ENCODE measurements at places on chromosomes 16 and 17.

GRCh38 chr17:65698381-65699061, 137.1 kb upstream of the AXIN2 start:
- no peak for DNase-seq

GRCh38 chr16:67150833-67151396, at the start of gene B3GNT9:
TSS of gene B3GNT9 (minus strand) at chr16:67150998. CDS start at chr16:67150485, 513 bp downstream.
- DNase-seq: no peak

GRCh38 chr17:64406321-64407200, 15.9 kb upstream of the PECAM1 start:
- DNase-seq: no peak

DNA sequence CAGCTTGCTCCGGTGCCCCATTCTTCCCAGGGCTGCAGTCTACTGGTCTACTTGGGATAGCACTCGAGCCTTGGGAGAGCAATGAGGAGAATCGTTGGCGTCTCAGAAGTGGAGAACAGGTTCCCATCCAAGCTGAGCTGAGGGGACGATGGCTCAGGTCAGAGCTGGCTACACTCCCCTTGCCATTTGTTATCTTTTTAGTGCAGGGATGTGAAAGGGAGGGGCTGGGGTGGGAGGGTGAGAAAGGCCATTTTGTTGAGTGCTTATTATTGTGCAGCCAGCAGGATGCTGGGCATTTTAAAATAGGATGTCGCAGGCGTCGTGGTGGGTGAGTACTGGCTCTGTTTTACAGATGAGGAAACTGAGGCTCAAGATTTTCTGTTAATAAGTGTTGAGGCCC, 410.8 kb downstream of the SNX29 start:
- DNase-seq: no peak

GRCh38 chr16:24700549-24701392, 28.7 kb upstream of the TNRC6A start:
- DNase-seq: no peak

DNA sequence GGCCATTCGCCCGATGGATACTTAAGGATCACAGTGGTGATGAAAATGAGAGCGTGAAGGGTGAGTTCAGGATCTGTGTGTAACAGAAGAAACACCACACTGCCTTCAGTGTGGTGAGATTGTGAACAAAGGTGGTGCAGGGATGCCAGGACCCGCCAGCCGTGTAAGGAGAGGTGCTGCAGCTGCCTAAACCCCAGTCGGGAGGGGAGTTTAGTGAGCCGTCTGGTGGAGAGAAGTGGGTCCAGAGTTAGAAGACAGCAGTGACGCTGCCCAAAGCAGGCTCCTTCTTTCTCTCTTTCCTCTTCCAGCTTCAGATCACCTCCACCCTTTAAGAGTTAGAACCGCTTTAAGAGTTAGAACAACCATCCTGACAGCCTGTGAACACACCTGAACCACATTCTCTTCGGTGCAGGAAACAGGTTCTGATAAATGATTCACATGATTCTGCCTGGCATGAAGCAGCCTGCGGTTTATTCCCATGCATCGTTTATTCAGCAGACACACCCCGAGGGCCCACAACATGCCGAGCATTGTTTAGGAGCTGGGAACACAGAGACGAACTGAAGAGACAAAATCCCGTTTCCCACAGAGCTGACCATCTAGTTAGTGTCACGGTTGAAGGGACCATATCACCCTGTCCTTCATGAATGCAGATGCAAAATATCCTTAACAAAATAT, 84.0 kb upstream of the DNAH17 start:
- DNase-seq: no peak

DNA sequence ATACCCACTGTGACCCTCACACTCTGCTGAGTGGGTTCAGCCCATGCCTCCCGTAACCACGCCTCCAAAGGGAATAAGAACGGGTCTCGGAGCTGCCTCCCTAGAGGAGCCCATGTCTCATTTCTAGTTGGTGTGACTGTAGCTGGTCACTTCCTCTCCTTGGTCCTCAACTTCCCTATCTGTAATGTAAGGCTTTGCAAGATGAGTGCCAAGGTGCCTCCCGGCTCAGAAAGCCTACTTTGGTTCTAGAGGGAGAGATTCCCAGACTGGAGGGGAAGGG, 20.8 kb downstream of the C16orf74 start:
- no peak for DNase-seq

DNA sequence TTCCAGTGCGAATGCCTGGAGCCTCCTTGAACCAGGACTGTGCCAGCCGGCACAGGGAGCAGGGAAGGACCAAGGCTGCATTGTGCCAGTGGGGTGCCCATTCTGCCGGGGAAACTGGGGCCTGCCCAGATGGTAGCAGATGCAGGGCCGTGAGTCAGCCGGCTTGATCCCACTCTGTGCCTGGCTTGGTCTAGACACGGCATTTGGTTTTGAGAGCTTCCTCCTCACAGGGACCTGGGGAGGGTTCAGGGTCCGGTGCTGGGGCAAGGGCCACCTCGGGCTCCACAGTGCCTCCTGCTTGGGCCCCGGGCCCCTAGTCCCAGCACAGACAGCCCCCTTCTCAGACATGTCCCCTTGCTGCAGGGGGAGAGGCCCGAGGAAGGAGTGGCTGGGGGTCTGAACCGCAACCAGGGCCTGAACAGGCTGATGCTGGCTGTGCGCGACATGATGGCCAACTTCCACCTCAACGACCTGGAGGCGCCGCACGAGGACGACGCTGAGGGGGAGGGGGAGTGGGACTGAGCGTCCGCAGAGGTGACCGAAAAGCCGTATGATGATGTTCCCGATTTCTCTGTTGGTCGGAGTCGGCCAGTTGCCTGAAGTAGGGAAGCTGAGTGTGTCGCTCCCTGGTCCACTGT, 7.8 kb upstream of the MC1R start:
- DNase-seq: no peak

DNA sequence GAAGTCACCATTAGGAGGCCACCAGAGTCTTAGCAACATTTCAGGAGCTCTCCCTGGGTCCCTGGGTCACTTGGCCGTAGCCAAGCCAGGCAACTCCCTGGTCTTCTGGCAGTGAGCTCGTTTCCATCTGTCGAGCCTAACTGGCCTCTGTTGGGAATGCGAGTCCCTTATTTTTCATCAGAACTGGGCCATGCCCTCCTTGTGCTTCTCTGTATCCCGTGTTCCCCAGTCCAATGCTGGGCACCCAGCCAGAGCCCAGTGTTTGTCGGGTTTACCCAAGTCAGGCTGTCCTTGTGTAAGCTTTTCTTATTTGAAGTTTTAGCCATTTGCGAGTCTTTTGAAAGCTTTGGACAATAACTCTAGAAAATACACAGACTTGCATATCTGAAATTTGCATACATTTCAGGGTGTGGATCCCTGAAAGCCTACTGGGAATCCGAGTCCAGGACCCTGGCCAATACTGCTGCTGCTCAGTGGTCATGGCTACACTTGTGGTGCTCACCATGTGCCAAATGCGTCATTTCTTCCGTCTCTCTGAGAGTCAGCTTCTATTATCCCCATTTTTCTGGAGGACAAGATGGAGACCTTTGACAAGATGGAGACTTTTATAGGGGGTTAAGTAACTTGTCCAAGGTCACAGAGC, 81.6 kb upstream of the LGALS9 start:
- no peak for DNase-seq

DNA sequence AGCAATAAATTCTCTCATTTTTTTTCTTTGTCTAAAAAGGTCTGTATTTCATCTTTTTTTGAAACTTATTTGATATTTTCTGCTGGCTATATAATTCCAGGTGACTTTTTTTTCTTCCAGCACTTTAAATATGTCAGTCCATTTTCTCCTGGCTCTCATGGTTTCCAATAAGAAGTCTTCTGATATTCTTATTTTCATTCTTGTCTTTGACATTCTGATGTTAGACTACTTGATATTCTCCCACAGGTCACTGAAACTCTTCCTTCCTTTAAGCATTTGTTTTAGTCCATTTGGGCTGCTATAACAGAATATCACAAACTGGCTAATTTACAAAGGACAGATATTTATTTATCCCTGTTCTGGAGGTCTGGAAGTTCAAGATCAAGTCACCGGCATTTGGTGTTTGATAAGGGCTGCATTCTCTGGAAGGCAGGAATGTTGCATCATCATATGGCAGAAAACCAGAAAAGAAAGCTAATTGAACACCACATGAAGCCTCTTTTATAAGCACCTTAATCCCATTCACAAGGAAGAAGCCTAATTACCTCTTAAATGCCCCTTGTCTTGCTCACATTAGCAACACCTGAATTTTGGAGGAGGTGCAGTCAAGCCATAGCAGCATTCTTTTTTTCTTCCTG, 242.1 kb upstream of the TNRC6C start:
- DNase-seq: no peak

DNA sequence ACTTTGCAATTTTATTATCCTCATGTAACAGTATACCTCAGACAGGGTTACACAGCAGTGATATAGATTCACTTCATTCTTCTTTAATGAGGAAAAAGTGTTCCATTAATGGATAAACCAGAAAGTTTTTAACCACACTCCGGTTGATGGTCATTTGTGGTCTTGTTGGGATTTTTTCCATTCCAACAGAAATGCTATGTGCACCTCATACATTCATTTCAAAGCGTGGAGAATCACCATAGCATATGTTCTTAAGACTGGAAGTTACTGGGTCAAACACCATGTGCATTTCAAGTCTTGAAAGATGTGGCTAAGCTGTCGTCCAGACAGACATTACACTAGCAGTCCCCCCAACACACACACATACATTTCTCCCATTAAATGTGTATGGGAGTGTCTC, 245.8 kb upstream of the CDH5 start:
- DNase-seq: no peak

GRCh38 chr17:39507511-39507910, 46.2 kb downstream of the CDK12 start:
- DNase-seq: no peak

Measured in effector memory CD8-positive, alpha-beta T cell (primary cell).